ENCODE measurements at places on chromosomes 5 and 9.

DNA sequence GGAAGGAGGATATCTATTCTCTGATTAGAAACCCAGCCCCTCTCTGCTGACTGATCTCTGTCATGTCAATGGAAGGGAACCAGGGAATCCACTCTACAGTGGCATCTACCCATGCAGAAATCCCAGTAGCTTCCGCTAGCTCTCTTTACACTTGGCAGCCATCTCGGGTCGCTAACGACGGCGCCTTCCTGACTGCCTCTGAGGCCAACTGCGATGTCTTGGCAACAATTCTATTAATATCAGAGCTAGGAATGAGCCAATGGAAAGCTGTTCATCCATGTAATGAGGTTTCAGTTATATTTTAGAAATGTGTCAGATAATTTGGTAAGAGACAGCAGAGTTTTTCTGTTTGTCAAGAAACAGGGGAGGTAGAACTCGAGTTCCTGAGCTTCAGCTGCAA, 67.6 kb upstream of the ATP10B start:
- DNase-seq, result no peak

- no peak for DNase-seq
Observed at GRCh38 chr5:154159343-154159742, 31.2 kb upstream of the GALNT10 start.

- DNase-seq, result no peak
Observed at GRCh38 chr9:126490871-126491567, 122.7 kb upstream of the LMX1B start.

DNA sequence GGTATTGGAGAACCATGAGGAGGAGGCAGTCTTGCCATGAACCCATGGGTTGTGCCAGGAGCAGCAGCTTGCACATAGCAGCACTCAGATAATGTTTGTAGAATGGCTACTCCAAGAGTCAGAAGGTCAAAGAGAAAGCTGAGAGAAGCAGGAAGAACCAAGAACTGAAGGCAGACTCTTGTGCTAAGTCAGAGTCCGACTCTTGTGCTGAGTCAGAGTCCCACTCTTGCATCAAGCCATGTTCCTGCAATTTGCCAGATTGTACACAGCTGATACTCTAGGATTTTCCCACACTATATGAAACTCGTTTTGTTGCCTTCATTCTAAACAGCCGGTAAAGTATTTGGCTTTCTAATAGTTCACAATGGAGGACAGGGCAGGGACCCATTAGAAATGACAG, 26.2 kb upstream of the HSPA9 start:
- DNase-seq, result no peak

- DNase-seq, result no peak
Observed at GRCh38 chr5:142881076-142881783, 111.1 kb downstream of the ARHGAP26 start.

- DNase-seq, result no peak
Observed at GRCh38 chr5:101045689-101046088, 142.6 kb upstream of the ST8SIA4 start.

Measured in cortex of kidney (tissue), 1 donor.